ENCODE measurements at places on chromosomes 11 and 22.

DNA sequence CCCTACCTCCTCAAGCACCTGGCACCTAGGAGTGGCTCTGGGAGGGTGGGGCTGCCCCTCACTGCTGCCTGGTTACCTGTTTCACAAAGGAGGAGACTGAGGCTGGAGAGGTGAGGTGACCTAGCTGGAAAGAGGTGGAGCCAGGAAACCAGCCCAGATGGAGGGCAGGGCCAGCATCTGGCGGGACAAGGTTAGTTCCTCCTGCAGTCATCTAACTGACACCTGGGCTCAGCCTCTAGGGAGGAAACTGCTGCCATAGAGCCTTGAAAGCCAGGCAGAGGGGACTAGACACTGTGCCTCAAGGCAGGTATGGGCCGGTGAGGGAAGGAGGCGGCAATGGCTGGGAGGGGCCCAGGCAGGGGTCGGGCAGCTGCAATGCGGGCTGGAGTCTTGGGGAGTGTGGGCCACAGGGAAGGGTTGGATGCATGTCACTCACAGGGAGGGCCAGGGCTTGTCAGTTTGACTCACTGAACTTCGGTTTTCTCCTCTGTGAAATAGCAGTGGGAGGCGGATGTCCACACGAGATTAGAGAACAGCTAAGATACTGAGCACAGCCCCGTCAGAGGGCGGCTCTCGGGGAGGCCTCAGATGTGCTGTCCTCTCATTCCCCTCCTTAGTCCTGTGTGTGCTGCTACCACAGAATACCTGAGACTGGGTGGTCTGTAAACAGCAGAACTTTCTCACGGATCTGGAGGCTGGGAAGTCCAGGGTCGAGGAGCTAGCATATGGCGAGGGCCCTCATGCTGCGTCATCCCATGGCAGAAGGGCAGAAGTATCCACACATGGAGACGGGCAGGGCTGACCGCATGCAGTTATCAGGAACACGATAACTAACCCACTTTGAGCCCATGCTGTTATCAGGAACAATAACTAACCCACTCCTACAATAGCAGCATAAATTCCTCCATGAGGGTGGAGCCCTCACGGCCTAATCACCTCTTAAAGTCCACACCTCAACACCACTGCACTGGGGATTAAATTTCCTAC lies 16.1 kb downstream of the MGAT3 start:
- DNase-seq: no peak

DNA sequence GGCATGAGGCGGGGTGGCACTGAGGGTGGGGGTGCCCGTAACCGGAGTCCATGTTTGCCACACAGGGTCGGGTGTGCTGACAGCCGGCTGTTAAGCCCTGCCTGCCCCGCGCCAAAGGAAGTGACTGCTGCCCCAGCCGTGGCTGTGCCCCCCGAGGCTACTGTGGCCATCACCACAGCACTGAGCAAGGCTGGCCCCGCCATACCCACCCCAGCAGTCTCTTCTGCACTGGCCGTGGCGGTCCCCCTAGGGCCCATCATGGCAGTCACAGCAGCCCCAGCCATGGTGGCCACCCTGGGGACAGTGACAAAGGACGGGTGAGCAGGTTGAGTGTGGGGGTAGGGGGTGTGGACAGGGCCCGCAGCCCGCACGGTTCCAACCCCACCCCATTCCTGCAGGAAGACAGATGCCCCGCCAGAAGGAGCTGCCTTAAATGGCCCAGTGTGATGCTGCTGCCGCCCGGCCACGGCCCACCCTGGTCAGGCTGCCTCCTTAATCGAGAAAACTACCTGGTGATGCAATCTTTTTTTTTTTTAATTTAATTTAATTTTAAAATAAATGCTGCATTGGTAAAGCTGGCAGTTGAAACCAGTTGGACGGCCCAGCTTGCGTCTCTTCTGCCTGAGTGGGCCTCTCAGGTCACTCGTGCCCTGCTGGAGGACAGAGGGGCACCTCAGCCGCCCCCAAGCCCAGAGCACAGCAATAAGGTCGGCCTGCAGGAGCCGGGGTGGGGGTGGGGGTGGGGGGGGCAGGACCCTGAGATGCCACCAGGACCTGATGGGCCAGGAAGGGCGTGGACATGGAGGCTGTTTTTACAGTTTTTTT lies 30.8 kb downstream of the SBF1 start:
- no peak for DNase-seq

- no peak for DNase-seq
These were observed 69.0 kb downstream of the MED15 start for GRCh38 chr22:20576445-20576816.

DNA sequence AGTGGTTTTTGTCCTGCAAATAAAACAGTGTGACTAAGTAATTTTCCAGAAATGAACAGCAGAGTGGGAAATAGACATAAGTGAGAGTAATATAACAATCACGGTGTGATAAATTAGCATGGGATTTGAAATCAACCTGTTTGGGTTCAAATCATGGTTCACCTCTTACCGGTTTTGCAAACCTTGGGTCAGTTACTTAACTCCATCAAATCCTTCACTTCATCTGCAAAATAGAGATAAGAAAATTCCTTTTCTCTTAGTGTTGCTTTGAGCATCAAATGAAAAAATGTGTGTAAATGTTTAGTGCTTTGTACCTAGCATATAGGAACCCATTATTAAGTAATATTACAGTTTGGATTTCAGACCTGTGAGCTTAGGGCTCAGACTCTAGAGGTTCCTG lies 152.2 kb downstream of the TEAD1 start:
- DNase-seq: no peak

DNA sequence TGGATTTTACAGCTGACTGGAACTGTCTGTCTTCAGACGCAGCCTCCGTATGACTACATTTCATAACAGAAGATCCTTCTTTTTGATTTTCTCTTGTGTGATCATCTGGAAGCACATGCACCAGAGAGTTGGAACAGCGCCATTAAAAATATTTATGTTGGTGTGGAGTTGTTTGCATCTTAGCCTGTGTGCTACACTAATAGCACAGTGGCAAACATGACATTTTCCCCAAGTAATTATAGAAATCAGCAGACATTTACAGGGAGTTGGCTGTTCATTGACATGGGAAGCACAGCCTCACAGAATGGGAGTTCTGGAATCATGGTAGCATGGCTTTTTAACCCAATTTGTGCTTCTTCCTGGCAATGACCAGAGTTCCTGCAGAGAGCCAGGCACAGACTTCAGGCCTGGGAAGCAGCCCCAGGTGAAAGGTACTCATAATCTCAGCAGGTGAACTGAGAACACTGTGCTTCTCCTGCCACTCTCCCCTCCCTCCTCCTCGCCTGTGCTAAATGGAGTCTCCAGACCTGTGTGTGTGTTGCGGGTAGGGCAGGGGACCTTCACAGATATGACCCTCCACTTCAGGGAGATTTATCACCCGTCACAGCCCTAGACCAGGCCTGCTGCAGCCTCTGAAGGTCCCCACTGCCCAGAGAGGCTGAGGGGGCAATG lies 82.8 kb upstream of the PLET1 start:
- no peak for DNase-seq

- no peak for DNase-seq
These were observed 9.5 kb downstream of the TTC28 start for GRCh38 chr22:28670161-28670560.

DNA sequence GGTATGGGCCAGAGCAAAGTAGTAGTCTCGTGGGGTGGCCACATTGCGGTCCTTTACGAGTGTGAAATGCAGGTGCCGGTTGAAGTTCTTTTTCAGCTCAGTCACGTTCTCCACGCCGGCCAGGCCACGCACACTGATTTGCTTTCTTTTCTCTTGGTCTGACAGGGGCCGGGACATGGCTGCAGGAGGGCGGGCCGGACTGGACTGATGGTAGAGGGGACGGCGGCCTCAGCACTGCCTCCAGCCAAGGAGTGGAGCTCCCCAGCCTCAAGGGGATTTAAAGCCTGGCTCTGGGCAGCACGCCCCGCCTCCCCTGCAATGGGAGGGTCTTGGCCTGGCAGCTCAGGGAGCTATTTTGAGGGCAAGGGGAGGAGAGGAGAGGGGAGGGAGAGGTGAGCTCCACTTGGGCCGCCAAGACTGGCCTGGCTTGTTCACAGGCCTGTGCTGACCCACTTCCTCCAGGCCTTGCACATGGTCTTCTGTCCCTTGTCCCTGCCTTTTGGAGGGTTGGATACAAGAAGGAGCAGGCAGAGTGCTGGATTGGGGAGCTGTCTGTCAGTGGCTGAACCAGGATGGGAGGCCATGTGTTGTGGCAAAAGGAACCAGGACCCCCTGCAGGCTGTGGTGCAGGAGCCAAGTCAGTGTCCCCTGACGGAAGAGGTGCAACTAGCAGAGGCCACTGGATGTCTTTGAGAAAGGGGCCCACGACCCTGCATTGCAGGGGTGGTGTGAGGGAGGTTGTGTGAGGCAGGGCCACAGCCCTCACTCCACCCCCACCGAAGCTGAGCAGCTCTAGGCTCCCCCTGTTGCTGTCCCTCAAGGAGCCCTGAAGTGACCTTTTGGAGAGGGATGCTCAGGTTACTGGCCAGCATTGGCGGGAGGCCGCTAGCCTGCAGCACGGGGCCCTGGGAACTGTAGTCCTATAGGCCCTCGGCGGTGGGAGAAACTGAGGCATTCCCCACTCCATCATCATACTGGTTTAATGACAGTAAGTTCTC lies at the start of gene PYGM:
Gene PYGM, minus strand, starts transcription at position 253 of the 998 bp plus-strand sequence. Its CDS starts 76 bp downstream, at position 177.
- DNase-seq: no peak

DNA sequence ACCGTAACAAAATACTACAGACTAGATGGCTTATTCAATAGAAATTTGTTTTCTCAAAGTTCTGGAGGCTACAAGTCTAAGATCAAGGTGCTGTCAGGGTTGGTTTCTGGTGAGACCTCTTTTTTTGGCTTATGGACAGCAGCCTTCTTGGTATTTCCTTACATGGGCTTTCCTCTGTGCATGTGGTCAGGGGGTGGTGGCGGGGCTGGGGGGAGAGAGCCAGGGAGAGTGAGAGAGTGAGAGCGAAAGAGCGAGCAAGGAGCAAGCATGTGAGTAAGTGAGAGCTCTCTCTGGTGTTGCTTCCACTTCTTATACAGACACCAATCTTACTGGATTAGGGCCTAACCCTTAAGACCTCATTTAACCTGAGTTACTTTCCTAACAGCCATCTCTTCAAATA lies 181.5 kb downstream of the TMEM135 start:
- no peak for DNase-seq

DNA sequence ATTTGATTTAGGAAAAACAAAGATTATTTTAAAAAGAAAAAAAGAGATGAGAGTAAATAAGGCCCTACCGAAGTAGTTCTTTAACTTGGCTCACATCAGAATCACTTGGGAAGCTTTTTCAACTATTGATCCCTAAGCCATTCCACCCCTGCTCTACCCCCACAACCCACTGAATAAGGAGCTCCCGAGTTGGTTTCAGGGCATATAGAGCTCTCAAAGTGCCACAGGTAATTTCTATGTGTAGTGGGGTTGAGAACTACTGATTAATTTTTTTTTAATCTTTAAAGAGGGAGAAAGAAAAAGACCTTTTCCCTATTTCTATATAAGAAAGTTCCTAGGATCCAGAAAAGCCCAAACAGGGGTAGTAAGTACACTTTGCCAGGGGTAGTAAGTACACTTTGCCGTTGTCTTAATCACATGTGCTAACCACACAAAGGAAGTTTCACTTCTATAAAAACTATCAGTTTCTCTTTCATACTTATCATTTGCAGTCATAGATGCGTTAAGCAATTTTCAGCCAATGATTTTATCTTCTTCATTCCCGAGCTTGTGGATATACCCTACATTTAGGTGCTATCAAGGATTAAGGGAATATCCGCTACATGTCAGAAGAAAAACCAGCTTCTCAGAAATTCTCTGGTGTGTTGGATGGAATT lies 108.4 kb upstream of the ZC3H12C start:
- no peak for DNase-seq

- no peak for DNase-seq
These were observed 8.3 kb downstream of the CYB561A3 start for GRCh38 chr11:61353131-61354067.

Data from HFF-Myc (cell line).